ENCODE measurements at places on chromosomes 3 and 15.

GRCh38 chr3:13074006-13074375 lies 762 bp upstream of the IQSEC1 start:
- DNase-seq: no peak

GRCh38 chr3:77321646-77322045 lies 281.7 kb downstream of the ROBO2 start:
- DNase-seq: peak; percentile 59

DNA sequence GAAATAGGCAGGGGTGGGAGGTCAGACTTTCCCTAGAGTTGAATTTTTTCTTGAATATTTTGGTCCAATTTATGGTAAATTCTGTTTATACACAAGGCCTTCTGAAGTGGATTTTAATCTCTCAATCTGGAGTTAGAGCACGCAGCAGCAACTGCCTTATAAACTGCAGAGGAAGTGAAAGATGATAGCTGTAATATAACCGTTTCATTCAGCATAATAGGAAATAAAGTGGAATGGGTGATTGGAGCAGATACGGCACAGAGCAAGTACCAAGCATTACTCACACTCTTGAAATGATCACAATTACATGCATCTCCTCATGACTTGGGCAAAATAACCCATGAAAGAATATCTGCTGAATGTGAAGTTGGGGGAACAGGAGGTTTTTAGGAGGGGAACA lies 106.8 kb downstream of the ARRDC4 start:
- peak; percentile 64 for DNase-seq

GRCh38 chr3:126758882-126759281 lies 54.8 kb downstream of the CHCHD6 start:
- no peak for DNase-seq

- DNase-seq: no peak
Observed at GRCh38 chr15:80551348-80551747, 143.8 kb upstream of the ABHD17C start.

DNA sequence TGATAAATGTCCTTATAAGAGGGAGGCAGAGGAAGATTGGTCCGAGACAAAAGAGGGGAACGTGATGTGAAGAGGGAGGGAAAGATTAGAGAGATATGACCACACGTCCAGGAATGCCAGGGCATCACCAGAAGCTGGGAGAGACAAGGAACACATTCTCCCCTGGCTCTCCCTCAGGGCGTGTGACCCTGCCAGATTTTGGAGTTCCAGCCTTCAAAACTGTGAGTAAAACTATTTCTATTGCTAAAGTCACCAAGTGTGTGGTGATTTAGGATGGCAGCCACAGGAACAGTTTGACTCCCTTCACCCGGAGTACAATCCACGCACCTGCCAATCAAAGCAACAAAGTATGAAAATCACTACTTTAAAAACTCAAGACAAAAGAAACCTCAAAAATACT lies 32.1 kb upstream of the TJP1 start:
- DNase-seq: peak; percentile 30

- DNase-seq: peak; percentile 92
Observed at GRCh38 chr15:77282333-77282732, 137.6 kb downstream of the PEAK1 start.

DNA sequence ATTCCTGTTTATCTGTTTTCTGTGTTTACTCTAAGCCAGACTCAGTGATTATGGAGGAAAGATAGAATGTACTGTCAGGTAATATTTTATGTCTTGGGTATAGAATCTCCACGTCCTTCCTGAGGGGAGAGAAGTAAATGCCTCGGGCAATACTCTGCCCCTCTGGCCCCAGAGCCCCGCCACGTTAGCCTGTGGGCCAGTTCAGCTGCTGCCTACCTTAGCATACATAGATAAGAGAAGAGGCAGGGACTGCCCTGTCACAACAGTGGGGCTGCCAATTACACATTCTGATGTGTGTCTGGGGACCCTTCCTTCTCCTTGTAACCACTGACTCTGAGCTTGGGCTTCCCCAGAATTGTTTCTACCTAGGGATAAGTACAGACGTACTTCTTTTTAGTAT lies 347.7 kb upstream of the ATP11B start:
- DNase-seq: no peak

All from fibroblast of skin of back (primary cell).